ENCODE measurements at places on chromosomes 5 and 9. TPM values are rescaled to one million over a fixed set of nuclear protein-coding genes. Genes with fewer than 3 reads are reported as not detected.

LRRC14B gene
- total RNA-seq = 0.31 TPM

TSSK1B gene
- total RNA-seq = 0.31 TPM

WNK2 gene
- 86.1 TPM for total RNA-seq

PCSK1 gene
- 0.94 TPM for total RNA-seq

RGS7BP gene
- total RNA-seq = 26.0 TPM

OTP gene
- total RNA-seq = not detected

BTF3 gene
- 216 TPM for total RNA-seq

ABLIM3 gene
- 19.4 TPM for total RNA-seq

FOXD4L4 gene
- total RNA-seq = 1.6 TPM

ANXA2R gene
- total RNA-seq = 2.5 TPM

RNF183 gene
- total RNA-seq = not detected

EMB gene
- 3.1 TPM for total RNA-seq

RFESD gene
- total RNA-seq = 2.5 TPM

PCDHGA7 gene
- 23.8 TPM for total RNA-seq

CDO1 gene
- total RNA-seq = 91.7 TPM

SGCD gene
- 7.8 TPM for total RNA-seq
